ENCODE measurements at places on chromosomes 13 and 19.

DNA sequence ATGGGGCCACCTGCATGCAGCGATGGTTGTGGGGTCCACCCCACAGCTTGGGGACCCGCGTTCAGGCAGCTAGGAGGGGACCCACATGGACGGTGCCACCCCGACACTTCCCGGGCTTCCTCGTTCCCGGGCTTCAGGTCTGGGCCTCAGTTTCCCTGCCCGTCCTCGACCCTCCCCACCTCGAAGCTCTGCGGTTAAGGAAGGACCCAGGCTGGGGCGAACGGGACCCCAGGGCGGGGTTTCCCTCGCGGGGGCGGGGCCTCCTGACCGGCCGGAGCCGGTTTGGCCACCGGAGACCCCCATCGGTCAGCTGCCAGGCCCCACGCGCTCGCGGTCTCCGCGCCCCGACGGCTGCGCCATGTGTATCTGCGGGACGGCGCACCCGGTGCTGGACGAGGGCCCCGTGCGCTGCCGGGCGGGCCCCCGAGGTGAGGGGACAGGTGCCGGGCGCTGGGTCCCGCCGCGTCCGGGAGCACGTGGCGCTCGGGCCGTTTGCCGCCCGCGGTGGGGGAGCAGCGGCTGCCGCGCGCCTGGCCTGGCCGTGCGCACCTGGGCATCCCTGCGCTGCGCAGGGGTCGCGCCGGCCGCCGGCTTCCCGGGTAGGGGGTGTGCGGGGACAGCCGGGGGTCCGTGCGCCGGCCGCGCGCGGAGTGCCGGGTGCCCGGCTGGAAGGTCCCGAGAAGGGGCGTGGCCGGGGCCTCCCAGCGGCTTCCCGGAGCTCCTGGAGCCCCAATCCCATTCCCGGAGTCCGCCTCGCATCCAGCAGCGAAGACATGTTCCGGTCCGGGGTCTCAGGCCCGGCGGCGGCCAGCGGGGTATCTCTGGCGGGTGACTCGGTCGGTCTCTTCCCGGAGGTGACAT, 4.2 kb downstream of the ARHGAP45 start:
- no peak for DNase-seq

DNA sequence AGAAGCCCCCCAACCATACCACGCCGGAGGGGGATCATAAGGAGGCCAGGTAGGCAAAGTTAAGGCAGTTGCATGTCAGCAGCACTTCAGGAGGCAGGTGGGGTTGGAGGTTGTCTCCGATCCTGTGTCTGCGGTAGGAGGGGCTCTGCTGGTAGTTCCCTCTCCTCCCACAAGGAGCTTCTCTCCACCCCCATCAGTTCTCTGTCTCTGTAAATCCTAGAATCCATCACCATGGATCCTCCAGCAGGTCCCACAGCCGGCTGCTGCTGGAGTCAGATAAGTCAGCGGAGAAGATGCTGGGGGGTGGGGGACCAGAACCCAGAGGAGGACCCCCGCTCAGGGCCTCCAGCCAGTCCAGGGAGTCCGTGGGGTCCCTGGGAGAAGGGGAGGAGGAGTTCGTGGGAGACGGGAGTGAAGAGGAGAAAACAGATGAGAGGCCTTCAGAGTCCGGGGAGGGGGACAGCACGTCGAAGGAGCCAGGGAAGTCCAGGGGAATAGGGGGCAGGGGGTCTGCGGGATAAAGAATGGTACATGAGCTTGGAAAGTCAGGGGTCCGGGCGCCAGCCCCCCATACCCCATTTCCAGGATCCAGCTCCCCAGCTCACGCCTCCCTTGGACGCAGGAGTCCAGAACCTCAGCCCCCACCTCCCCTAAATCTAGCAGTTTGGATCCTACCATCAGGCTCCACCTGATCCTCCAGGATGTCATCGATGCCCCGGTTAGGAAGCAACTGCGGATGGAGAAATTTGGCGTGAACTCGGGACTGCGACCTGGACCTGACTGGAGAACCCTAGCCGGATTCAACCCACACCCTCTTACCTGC, 6.3 kb downstream of the MAMSTR start:
- no peak for DNase-seq

DNA sequence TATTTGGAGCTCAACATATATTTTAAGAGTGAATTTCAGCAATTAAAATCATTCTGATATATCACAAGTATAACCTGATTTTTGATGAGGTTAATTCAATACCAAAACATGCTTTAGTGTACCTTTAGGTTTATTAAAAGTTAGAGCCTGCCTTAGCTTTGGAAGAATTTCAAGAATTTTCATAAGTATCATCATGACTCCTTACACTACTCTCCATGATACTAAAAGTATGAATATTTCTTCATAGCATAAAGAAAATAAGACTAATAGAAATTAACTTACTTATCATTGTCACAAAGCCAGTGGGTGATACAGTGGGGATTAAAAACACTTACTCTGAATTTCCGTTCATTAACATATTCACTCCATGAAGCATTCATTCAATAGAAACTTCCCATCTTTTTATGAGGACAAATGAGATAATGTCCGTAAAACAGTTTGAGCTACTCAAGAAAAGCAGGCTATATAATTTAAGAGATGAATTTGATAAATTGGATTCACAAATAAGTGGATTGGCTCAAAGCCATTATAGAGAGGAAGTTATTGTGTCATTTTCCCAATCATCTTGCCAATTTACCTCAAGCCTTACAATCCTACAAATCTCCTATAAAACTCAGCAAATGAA, 214.0 kb downstream of the PCDH9 start:
- no peak for DNase-seq

DNA sequence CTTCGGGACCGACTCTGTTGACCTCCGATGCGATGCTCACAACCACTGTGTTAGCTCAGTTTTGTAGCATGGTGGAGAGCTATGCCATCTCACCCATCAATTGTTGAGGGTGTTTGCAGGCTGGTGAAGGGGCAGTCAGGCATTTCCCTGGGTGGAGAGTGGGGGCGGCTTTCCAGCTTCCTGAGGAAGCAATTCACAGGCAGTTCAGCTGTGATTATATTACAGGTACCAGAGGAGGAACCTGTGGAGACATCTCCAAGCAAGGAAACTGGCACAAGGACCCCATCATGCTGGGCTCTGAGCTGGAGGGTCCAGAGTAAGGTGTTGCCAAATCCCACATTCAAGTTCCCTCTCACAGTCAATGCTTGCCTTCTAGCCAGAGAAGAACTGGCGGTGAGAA, 166.0 kb upstream of the ZNF536 start:
- DNase-seq: no peak

DNA sequence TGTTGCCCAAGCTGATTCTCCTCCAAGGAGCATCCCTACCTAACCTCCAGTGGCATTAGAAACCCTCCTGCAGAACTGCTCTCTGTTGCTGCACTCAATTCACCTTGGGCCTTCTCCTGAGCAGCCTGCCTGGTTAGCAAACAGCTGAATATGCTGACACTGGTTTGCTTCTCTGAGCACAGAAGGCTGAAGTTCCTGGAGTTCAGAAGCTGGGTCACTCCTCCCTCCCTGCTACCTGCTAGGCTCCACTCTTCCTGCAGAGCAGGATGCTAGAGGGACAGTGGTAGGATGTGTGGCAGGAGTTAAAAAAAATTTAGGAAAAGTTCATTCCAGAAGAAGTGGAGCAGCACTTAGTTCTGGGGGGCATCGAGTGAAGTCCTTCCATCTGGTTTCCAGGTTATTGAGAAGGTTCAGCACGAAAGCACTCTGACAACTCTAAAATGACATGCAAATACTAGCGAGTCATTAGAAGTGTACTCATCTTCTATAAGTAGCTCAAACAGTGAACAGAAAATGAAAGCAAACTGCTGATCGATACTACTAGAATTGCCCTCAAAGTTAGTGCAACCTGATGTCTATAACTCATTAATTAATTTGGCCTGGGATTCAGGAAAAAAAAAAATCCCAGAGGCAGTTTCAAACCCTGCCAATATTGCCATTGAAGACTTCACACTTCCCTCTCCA, 293.7 kb downstream of the POU4F1 start:
- no peak for DNase-seq

DNA sequence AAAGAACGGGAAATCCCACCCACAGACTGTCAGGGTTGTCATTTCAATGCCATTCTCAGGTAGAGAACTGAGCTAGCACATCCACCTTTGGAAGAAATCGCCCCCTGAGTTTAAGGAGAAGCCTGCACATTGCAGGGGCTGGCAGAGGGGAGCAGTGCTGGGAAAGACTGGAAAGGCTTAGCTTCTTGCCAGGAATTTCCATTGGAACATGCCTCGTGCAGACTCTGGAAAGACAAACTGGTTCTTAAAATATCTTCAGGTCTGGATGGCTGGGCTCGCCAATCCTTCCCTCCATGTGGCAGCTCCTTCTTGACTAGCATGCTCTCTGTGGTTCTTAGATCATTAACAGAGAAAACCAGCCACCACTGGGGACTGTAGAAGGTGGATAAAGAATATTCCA, 414.1 kb downstream of the TSHZ3 start:
- no peak for DNase-seq
